Effector memory CD4-positive, alpha-beta T cell (primary cell): ENCODE measurements at places on chromosomes 1 and 21.

- peak; percentile 51 for DNase-seq
Observed at GRCh38 chr1:205229399-205229871, 1.7 kb downstream of the TMCC2 start.

DNA sequence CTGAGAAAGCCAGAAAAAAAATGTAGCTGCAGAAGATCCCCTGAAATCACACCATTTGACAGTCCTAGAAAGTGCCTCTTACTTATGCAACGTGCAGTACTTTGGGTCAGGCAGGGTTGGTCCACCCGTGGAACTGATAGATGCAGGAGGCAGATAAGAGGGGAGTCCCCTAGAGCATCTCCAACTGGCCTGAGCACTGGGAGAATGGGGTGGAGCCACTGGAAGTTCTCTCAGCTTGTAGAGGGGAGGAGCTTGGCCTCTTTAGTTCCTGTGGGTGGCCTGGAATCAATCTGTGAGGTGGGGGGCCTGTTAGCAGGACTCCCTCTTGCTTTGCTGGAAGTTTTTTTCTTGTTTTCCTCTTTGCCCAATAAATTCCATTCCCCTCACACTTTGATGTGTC, 335.7 kb upstream of the NCAM2 start:
- DNase-seq: no peak

- no peak for DNase-seq
Observed at GRCh38 chr1:154014154-154014907, 23.8 kb downstream of the RPS27 start.

- DNase-seq: no peak
Observed at GRCh38 chr1:71831646-71832045, 450.7 kb downstream of the NEGR1 start.

GRCh38 chr1:1703796-1704195, 11.2 kb upstream of the SLC35E2B start:
- DNase-seq: no peak

DNA sequence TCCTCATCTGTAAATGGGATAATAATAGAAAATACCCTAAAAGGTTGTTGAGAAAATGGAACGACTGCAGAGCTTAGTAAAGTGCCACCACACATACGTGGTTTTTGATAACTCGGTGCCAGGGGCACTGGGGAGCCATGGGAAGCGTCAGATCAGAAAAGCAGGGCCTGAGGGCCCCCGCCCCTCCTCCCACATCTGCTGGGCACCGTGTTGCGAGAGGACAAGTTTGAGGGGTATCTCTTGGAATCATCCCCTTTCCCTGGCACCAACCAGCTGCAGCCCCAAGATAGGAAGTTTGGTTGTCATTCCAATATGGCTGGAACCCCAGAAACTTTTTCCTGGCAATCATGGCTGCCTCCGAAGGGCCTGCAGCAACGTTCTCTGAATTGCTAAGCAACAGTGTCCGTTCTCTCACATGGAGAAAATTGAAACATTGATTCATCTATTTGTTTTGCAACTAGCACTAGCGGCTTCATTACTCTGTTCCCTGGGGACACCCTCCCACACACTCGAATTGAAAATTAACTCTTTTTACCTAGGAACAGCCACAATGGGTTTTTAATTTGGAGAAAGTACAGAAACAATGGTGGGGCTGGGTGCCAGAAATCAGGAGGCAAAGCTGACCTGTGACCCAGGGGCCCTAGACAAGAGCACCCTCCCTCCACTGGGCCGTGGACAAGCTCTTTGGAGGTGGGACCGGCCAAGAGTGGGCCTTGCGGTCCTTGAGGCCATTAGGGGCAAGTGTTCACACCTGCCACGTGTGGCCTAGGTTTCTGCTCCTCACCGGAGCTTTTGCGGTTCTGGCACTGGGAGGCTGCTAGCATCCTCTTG, 190.0 kb upstream of the VAMP3 start:
- no peak for DNase-seq

- DNase-seq: peak; percentile 25
Observed at GRCh38 chr1:38834937-38835827, 24.4 kb downstream of the RRAGC start.

- DNase-seq: no peak
Observed at GRCh38 chr1:246565751-246566127, 322 bp downstream of the TFB2M start.

GRCh38 chr1:99497690-99498089, 148.2 kb upstream of the PALMD start:
- DNase-seq: no peak

- DNase-seq: no peak
Observed at GRCh38 chr1:74504125-74504932, 8.1 kb downstream of the LRRC53 start.

GRCh38 chr1:16155537-16156410, at the start of gene EPHA2:
Gene EPHA2, minus strand, starts transcription at chr1:16156069. Its CDS starts 137 bp downstream, at chr1:16155932.
- DNase-seq: no peak

- no peak for DNase-seq
Observed at GRCh38 chr1:5620997-5621396, 371.2 kb downstream of the NPHP4 start.
